Osteoblast (primary cell): ENCODE measurements at places on chromosomes 1 and 21. TPM values are rescaled to one million over a fixed set of nuclear protein-coding genes. Genes with fewer than 3 reads are reported as not detected.

GRCh38 chr1:33118274-33118673 is 37.3 kb downstream of the AZIN2 start:
- H3K27me3 ChIP-seq = no peaks in the 10 kb centered on the region
- no peaks in the 10 kb centered on the region for H3K4me1 ChIP-seq
- no peaks in the 10 kb centered on the region for H3K36me3 ChIP-seq
- no peak for DNase-seq
- no peak overlapping the region for H3K4me3 ChIP-seq
- no peak overlapping the region for H3K27ac ChIP-seq

DNA sequence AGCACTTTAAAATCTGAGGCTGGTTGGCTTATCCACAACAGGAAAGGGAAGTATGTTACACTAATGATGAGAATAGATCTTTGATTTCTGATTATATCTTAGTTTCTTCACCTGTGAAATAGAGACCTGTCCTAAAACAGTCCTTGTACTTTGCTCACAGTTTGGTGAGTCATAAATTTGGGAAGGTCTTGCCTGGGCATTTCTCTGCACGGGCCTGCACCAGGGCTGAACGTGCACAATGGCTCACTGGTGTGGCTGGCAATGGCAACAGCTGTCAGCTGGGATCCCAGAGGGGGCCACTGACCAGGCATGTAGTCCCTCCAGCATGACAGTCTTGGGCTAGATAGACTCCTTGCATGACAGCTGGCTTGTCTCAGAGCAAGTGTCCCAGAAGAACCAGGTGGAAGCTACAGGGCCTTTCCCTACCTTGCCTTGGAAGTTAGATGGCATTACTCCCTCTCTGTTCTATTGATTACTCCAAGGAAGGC is 367.4 kb downstream of the DISC1 start:
- H3K4me1 ChIP-seq = no peaks in the 10 kb centered on the region
- DNase-seq = no peak
- no peak overlapping the region for H3K4me3 ChIP-seq
- H3K36me3 ChIP-seq = no peaks in the 10 kb centered on the region

- peak; percentile 88 for DNase-seq
- H3K4me3 ChIP-seq = no peak overlapping the region
Observed at GRCh38 chr21:31180256-31181081, 142.2 kb upstream of the KRTAP19-8 start.

The SLC37A1 gene
- total RNA-seq = 5.9 and 6.9 TPM in 2 replicates

The TMPRSS3 gene
- total RNA-seq = not detected in 2 replicates
